ENCODE measurements at places on chromosomes 2 and 18. TPM values are rescaled to one million over a fixed set of nuclear protein-coding genes. Genes with fewer than 3 reads are reported as not detected.

DNA sequence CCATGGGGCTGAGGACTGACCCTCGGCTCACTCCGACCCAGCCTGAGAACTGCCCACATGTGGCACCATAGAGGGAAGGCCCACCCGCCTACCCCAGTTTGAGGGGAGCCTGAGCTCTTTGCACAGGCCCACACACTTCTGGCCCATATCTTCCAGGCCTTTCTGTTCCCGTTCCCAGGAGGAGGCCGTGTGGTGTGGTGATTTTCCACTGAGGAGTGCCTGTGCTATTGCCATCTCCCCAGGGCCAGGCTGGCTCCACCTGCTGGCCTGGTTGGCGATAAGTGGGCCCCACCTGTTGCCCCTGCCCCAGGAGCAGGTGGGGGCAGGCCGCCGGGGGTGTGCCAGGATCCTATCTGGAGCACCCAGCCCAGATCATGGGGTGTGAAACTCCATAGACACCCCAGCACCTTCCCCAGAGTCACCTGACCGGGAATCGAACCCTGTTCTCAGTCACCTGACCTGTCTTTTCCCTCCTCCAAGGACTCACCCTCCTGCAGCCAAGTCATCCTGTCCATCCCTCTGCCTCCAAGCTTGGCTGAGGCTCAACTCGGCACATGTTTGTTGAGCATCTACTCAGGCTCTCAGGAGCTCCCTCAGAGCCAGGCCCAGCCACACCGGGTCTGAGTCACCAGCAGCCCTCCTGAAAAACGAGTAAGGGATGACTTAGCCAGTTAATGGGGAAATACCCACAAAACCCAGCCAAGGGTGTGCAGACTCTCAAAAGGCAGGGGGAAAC lies 120.1 kb downstream of the CYP26B1 start:
- DNase-seq, result no peak

DNA sequence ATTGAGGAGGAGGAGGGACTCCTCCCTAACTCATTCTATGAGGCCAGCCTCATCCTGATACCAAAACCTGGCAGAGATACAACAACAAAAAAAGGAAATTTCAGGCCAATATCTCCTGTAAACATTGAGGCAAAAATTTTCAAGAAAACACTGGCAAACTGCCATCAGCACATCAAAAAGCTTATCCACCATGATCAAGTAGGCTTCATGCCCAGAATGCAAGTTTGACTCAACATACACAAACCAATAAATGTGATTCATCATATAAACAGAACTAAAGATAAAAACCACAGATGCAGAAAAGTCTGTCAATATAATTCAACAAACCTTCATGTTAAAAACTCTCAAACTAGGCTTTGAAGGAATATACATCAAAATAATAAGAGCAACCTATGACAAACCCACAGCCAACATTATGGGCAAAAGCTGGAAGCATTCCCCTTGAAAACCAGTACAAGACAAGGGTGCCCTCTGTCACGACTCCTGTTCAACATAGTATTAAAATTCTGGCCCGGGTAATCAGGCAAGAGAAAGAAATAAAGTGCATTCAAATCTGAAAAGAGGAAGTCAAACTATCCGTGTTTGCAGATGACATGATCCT lies 1014.3 kb downstream of the CBLN2 start:
- no peak for DNase-seq

GRCh38 chr18:410047-410455 lies 90.5 kb downstream of the COLEC12 start:
- DNase-seq, result no peak

DNA sequence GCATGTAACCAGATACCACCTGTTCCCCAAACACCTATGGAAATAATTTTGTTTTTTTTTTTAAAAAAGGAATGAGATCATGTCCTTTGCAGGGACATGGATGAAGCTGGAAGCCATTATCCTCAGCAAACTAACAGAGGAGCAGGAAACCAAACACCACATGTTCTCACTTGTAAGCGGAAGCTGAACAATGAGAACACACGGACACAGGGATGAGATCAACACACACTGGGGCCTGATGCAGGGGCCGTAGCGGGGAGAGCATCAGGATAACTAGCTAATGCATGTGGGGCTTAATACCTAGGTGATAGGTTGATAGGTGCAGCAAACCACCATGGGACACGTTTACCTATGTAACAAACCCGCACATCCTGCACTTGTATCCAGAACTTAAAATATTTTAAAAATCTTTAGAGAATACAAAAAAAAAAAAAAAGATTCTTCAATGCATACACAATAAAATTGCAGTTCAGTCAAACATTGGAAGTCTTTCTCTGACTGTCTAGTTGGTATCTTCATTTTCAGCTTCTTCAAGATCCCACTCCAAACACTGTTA lies 11.6 kb upstream of the CASP10 start:
- no peak for DNase-seq

- DNase-seq, result no peak
Observed at GRCh38 chr2:231293163-231293562, 94.7 kb downstream of the ARMC9 start.

GRCh38 chr2:24855726-24856125 lies 62.5 kb downstream of the CENPO start:
- no peak for DNase-seq

The SLC30A3 gene
- polyA plus RNA-seq, result 5.6 TPM

The ACYP2 gene
- 20.1 TPM for polyA plus RNA-seq

The CD226 gene
- 3.1 TPM for polyA plus RNA-seq

The IL36A gene
- polyA plus RNA-seq, result not detected

The RESP18 gene
- not detected for polyA plus RNA-seq

The IL36G gene
- not detected for polyA plus RNA-seq

Data from left renal cortex interstitium (tissue), 4 donors.